ENCODE measurements at places on chromosomes 1 and 21.
A peak's percentile ranks its signal among the peaks of the same experiment; 100 is the strongest.

DNA sequence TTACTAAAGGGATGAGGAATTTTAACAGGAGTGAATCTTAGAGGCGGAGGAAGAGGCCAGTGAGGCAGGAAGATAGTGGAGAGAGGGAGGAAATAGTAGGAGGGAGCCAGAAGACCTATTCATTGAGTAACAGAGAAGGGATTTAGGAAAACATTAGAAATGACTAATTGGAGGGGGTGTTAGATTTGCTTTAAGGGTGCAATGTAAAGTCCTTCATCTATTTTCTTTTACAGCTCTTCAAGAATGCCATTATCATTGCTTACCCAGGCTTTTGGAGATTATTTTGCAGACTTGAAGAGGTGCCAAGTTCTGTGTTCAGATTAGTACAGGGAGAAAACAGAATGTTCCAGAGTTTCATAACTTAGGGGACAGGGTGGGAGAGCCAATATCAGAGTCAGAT lies 33.8 kb downstream of the OR10J1 start:
- peak; percentile 58 for DNase-seq

DNA sequence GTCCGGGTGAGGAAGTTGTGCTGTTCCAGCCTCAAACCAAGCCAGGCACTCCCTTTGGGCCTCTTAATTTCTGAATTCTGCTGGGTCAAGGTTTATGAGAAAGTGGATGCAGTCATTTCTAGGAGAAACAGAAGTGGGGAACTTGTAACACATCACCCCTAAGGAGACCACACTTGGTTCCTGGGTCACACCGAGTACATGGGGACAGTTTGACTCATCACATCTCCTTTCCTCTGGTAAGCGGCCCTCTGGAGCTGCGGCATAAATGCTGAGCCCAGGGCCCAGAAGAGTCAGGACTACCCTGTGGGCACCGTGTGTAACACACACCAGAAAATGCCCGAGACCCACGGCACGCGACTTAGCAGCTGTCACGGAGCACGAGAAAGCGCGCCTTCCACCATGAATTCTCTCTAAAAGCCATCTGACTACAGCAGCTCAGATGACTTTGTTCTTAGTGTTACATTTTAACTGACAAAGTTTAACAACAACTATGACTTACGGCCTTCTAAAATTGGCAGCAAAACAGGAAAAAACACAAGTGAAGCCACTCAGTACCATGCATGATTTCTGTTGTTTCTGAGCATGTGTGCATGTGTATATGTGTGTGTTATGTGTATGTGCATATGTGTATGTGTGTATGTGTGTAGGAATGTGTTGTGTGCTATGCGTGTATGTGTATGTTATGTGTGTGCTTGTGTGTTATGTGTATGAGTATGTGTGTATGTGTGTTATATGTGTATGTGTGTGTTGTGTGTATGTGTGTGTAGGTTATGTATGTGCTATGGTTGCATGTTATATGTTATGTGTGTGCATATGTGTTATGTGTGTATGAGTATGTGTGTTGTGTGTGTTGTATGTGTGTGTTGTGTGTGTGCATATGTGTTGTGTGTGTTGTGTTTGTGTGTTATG lies 50.8 kb downstream of the TOMM20 start:
- no peak for DNase-seq

DNA sequence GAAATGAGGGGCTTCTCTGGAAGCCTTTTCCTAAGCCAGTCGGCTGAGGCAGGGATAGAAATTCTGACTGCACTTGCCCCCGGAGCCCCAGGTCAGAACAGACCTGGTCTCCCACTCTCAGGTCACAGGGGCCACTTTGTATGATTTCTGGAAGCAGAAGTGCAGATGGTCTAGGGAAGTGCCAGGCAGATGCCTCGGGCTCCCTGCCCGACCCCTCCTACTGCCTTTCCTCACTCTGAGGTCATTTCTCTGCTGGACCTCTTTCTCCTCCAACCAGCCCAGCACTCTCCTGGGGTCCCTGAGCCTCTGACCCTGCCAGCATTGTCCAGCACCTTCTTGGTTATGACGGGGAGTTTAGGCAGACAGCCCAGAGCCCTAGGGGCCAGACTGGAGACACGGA lies 8.7 kb downstream of the RUNX3 start:
- no peak for DNase-seq

- peak; percentile 62 for DNase-seq
Measured at GRCh38 chr1:52142220-52143183, 613 bp downstream of the ZFYVE9 start.

DNA sequence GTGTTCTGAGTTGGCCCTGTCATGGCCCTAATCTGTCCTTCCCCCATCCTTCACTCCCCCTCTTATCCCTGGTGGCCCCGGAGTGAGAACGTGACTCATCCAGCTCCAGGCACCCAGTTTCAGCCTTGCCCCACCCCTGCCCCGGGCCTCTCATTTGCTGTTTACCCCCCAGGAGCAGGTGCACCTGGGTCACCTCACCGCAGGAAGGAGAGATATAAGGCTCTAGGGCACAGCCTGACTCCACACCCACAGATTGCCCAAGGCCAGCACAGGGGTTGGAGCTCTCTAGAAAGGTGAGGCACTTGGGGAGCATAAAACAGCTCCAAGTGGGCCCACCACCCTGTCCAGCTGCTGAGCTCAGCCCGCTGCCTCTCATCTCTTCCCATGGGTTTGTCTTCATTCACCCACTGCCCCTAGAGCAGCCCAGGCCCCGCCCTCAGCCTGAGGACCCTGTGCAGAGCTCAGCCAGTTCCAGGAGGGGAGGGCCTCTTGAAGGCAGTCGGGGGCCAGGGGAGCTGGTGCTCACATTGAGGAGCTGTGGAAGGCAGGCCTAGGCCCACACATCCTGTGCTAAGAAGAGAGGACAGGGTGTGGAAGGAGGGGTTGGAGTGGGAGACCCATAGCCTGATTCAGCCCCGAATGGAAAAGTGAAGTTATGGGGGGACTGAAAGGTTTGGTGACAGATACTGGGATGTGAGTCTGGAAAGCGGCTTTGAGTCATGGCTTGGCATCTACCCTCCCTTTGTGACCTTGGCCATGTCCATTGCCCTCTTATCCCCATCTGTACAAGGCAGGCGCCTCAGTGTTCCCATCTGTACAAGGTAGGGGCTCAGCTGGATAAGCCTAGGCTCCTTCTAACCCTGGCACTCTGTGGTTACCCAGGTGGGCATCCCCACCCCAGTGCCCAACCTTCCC lies 16.1 kb upstream of the GPR37L1 start:
- no peak for DNase-seq

DNA sequence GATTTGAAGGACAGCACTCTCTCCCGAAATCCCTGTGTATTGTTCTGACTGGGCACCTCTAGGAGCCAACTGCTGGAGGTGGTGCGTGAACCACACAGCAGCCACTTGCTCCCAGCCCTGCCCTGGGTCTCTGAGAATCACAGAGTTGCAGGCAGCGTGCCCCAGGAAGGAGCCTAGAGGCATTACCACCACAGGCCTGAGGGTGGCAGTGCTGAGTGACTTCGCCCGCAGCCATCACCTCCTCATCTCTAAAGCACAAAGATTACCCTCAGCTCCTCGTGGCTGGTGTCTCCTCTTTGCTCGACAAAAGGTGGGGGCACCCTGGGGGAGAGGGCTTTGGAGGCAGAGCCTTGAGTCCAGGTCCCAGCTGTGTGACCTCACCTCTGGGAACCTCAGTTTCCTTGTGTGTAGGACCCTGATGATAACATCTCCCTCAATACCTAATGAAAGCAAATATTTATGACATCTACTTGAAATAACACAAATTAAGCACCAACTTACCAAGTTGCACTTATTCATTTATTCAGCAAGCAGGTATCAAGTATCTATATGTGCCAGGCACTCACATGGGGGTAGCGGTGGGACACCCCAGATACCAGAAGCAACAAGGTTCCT lies 86.3 kb downstream of the VWA5B1 start:
- DNase-seq, result peak; percentile 28

- DNase-seq, result no peak
Measured at GRCh38 chr1:159067699-159068621, 8.6 kb downstream of the AIM2 start.

DNA sequence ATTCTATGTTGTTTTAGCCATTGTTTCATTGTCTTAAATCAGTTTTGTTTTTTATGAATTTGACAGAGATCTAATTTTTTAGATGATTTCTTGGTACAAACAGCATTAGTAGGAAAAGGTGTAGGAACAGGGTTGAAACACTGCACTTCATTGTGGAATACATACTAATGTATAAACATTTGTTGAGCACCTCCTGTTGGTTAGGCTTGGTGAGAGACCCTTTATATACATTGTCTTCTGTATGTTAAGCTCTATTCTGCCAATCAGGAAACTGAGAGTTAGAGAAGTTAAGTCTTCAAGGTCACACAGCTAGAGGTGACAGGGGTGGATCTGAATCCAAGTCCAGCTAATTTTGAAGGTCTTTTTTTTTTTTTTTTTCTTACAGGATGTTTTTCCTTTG lies 192.7 kb downstream of the VPS13D start:
- DNase-seq, result no peak

GRCh38 chr1:18716112-18716784 lies 85.6 kb downstream of the PAX7 start:
- no peak for DNase-seq

DNA sequence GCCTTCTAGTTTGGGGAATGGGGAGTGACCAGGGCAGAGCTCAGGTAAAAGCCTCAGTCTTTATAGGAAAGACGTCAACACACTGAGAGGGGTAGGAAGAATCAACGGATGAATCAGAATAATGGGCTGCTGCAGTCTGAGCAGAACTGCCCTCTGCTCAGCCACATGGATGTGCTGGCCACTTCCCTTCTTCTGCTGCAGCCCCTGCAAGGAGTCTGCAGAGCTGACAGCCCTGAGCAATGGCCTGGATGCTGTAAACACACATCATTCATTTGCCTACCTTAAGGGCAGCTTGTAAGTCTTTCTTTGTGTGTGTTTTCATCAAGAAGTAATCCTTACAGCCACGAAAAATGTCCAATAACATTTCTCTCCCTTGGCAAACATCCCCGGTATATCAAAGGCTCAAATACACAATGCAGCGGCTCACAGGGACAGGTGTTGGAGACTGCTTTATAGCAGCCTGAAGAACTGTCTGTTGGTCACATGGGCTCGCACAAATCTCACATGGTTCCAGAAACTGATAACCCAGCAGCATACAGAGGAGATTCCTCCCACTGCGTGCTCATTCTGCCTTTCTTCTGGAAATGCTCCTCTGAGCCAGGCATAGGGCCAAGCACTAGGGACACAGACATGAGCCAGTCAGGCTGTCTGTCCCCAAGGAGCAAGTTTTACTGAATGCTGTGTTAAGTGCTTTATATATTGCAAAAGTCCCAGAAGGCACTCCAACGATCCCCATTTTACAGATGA lies 110.1 kb downstream of the HMGB4 start:
- DNase-seq, result no peak

DNA sequence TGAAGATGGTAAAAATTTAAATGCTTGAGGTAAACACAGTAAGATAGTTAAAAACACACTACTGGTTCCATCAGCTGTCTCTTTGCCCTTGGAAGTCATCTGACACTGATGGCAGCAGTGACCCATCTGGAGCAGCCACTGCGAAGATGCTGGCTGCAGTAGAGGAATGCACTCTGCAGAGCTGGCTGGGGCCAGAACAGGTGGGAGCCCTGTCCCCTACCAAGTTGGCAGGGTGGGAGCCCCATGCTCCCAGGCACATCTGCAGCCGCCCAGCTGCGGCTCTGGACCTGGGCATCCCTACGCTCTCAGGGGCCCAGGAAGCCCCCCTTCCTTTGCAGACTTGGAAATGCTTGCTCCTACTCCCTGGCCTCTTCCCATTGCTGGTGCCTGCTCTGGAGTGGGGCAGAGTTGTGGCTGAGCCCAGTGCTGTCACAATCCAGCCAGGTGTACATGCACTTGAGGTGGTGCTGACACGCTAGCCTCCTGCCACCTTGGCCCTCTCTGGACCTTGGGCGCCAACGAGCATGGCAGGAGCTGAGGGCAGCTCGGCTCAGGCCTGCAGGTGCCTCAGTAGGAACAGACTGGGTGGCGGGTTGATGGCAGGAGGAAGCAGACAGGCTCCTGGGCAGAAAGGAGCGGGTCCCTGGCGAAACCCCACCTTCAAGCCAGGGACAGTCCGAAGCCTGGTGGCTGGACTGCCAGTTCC lies 227.0 kb downstream of the FGGY start:
- no peak for DNase-seq

DNA sequence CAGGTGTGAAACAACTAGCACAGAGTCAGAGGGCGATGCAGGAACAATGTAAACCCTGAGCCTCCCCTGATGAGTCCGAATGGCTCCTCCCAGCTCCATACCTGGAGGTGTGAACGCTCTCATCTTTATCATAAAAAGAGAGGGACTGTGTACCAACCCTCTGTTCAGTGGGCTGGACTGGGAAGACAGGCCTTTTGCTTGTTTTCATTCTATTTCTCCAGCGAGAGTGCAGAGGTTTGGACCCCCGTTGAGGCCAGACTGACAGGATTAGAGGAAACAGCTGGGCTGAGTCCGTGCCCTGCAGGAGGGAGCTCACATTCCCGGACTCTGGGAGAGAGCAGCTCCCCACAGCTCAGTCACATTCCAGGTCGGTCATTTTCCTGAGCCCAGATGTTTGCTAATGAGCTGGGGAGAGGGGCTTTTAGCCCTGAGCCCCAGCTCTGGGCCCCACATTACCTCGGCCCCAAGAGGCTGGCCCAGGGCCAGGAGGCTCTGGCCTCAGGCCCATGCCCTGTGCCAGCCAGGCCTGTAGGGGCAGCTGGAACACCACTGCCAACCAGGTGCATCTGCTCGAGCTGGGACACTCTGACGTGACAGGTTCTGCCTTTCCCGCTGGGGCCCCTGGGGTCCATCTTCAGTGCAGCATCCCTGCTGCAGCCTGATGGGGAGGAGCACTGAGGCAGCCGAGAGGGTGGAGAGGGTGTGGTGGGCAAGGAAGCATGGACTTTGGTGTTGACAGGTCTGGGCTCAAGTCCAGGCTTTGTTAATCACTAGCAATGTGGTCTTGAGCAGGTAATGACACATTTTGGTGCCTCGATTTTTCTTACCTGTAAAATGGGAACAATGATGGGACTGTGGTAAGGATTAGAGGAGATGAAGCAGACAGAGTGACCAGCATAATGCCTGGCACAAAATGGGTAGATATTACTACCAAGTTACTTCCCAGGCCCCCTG lies 3.5 kb upstream of the NBL1 start:
- DNase-seq, result no peak

GRCh38 chr1:62355095-62355494 lies 35.9 kb upstream of the KANK4 start:
- DNase-seq, result no peak

GRCh38 chr1:150149271-150150132 lies at the start of gene PLEKHO1:
Gene PLEKHO1 (plus strand): TSS chr1:150149916. CDS start chr1:150150258, 342 bp downstream.
- DNase-seq, result peak; percentile 88

DNA sequence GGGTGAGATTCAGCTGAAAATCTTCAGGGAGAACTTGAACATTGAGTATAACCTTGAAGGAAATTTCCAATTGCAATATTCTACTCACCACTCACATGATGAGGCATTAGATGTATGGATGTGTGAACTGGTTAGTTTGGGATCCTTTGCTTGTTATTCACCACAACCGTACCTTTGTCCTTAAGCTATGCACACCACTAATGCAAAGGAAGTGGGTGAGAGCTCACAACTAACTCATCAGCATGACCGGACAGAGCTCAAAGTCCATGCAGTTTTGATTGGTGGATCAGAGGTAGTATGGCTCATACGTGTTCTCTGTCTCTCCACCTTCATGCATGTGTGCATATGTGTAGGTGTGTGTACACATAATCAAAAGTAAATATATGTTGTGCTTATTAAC lies 43.5 kb upstream of the MROH9 start:
- DNase-seq, result no peak

- no peak for DNase-seq
Measured at GRCh38 chr1:7769673-7770412, 1.3 kb upstream of the VAMP3 start.
